SIG-M5 (cell line): ENCODE measurements at places on chromosomes 1 and 21.

DNA sequence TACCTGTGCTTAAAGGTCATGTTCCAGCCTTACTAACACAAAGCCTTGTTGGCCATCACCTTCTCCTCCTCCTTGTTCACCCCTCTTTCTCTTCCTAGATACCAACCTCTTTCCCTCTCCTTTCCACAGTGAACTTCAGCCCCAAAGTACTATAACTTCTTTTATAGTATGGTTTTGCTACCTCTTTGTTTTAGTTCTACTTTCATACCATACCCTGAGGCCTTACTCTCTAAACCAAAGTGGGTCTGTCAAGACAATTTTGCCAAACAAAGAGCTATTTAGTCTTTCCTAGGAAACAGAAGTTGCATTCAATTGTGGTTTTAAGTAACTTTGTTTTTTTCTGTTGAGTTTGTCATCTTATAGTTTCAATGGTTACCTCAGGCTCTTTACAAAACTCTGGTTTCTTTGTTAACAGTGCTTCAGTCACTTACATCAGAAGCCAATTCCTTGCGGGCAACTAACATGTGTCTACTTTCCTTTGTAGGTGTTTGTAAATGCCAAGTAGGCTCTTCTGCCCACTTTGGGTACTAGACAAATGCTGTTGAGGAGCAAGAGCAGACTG, 623.9 kb upstream of the PKN2 start:
- DNase-seq = no peak

DNA sequence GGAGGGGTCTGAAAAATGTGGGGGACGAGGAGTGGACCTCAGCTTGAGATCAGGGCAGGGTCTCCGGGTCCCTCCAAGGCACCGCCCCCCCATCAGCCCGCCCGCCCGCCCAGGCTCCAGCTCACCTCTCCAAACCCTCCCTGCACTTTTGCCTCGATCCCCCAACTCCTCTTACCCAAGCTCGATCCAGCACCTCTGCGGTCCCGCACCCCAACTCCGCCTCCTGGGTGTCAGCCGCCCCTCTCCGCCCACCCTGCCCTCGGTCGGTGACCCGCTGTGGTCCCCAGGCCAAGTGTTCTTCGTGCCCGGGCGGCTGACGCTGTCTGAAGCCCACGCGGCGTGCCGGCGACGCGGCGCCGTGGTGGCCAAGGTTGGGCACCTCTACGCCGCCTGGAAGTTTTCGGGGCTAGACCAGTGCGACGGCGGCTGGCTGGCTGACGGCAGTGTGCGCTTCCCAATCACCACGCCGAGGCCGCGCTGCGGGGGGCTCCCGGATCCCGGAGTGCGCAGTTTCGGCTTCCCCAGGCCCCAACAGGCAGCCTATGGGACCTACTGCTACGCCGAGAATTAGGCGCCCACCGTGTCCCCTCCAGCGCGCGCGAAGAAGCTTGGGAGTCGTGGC, 5.7 kb downstream of the HAPLN2 start:
- DNase-seq = no peak

DNA sequence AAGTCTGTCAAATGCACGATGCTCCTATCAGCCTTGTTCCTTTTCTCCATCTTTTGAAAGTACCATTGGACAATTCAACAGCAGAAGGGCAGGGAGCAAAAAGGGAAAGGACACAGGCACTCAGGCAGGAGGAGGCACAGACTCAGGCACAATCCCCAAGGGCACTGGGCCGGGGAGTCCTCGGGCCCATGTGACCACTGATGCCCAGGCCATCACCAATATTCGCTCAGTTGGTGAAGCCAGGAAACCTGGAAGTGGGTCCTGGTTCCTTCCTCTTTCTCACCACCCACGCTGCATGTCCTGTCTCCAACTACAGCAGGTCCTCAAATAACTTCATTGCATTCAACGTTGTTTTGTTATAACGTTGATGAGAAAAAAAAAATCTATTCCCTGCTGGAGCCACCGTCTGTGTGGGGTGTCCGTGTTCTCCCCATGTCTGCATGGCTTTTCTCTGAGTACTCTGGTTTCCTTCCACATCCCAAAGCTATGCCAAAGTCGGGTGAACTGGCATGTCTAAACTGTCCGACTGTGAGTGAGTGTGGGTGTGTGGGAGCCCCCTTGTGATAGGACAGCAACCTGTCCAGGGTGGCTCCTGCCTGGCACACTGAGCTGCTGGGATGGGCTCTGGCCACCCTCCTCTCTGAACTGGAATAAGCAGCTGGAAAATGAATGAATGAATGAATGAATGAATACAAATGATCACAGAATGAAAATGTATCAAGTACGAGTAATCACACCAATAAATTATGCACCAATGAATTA, 12.5 kb downstream of the NID1 start:
- DNase-seq = no peak

- DNase-seq = no peak
Observed at GRCh38 chr1:243848165-243848857, 1.7 kb downstream of the AKT3 start.

DNA sequence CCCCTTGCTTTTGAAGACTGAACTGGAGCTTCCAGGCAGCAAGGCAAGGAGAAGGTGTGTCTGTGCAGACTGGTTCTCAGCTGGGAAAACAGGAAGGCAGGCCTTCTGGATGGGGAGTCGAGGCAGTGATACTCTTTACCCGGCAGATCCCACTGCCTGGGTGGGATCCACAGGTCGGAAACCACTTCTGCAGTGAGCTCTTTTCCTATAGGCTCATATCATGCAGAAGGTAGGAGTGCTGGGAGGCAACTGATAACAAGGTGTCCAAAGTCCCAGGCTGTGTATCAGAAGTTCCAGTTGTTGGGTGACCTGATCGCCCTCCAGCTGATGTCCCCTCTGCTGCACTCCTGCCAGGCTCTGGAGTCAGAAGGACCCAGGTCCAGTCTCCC, 17.1 kb downstream of the ACOT11 start:
- no peak for DNase-seq

- no peak for DNase-seq
Observed at GRCh38 chr1:229870381-229870780, 196.7 kb upstream of the GALNT2 start.

DNA sequence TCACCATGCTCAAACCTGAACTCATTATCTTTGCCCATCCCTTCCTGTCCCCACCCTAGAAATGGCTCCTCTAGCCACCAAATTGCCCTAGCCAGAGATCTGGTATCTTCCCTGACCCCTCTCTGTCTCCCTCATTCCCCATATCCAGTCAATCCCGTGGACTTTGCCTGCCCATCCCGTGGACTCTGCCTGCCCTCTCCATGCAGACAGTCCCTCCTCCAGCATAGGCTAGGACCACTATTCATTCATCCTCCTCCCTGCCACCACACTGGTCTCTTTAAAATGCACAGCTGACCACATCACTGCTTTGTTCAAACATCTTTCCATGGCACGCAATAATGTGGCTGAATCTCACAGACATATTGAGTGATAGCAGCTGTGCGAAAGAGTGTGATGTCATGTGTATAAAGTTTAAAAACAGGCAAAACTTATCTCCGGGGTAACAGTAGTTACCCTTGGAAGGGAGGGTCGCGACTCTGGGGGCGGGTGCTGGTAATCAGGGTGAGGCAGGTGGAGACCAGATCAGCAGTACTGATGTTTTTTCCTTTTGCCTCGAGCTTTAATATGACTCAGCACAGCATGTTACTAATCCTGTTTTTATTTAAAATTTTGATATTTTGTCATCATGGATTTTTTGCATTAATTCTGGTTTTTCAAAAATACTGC, 4.8 kb upstream of the SLC2A1 start:
- no peak for DNase-seq

- DNase-seq = no peak
Observed at GRCh38 chr1:168360151-168361021, 79.7 kb downstream of the TBX19 start.

- no peak for DNase-seq
Observed at GRCh38 chr1:28056129-28056925, 32.1 kb downstream of the EYA3 start.

DNA sequence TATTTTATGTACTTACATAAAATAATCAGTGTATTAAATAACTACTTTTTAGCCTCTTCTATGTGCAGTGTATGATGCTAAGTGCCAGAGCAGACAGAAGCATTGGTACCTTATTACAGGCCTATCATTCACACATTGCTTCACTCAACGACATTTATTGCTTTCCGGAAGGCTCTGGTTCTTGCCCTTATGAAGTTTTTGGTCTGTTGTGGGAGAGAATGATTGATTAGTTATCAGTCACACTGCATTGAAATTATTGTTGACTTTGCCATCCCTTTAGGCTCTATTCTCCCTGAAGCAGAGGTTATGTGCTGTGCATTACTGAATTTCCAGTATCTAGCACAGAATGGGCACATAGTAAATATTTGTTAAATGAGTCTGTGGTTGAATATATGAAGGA, 178.0 kb downstream of the HHAT start:
- no peak for DNase-seq
